ENCODE measurements at places on chromosomes 12 and 14. TPM values are rescaled to one million over a fixed set of nuclear protein-coding genes. Genes with fewer than 3 reads are reported as not detected.

The PRB2 gene
- not detected for polyA plus RNA-seq

The ASPG gene
- polyA plus RNA-seq = not detected

The C12orf57 gene
- 141 TPM for polyA plus RNA-seq

The TNFAIP2 gene
- not detected for polyA plus RNA-seq

The SSTR1 gene
- polyA plus RNA-seq = not detected
